Tibial nerve (tissue), 4 donors: ENCODE measurements at places on chromosomes 6 and 20.

GRCh38 chr6:110537208-110538123, 61.1 kb upstream of the SLC22A16 start:
- DNase-seq, result no peak

GRCh38 chr6:52725535-52726192, 37.6 kb downstream of the GSTA2 start:
- no peak for DNase-seq

GRCh38 chr6:7108964-7109836, 1.4 kb downstream of the RREB1 start:
- DNase-seq, result peak; percentile 49

DNA sequence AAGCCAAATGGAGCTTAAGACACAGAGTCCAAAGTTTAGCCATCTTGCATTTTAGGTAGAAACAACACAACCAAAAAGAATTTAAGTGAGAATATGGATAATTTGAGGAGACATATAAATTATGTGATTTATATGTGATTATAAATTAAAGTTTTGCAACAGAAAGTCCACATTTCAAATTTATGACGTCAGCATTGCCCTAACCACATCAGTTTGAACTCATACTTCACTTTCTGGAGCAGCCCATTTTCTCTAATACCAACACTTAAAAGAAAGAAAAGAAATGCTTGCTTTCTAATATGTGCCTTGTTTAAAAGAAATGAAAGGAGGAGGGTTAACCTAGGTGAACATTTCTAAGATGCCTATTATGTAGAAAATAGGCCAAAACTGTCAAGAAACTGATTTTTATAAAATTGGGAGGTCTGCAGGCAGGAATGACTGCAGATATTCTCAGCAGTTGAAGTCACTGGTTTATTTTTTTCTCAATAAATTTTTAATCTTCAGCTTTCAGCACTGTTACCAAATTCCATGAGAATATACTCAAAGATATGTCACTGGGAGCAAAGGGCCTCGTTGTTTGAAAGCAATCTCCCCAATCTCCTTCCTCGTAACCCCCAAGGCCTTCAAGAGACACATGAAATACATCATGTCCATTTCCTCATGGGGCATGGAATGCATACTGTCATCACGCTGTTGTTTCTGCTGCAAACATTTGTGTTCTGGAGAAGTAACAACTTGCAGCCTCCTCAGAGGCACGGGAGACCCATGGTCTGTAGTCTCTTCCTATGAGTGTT, 137.8 kb downstream of the SOD2 start:
- DNase-seq, result no peak
